ENCODE measurements at places on chromosomes 13 and 19.

- no peak for DNase-seq
Measured at GRCh38 chr13:51562011-51562671, 22.1 kb upstream of the WDFY2 start.

DNA sequence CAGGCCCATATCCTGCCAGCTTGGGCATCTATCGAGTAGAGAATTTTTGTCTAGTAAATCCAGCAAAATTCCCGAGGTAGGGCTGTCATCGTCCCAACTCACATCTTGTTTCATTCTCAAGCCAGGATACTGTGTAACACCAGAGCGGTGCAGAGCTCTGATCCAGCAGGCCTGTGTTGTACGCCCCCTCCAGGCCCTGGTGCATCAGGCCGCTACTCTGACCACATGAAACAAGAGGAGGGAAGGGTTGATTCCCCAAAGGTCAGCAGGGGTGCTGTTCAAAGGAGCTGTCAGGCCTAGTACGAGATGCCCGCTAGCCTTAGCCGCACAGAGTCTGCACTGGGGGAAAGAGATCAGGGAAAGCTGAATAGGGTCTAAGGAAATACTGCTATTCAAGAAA, 276.0 kb downstream of the SLC7A1 start:
- no peak for DNase-seq

DNA sequence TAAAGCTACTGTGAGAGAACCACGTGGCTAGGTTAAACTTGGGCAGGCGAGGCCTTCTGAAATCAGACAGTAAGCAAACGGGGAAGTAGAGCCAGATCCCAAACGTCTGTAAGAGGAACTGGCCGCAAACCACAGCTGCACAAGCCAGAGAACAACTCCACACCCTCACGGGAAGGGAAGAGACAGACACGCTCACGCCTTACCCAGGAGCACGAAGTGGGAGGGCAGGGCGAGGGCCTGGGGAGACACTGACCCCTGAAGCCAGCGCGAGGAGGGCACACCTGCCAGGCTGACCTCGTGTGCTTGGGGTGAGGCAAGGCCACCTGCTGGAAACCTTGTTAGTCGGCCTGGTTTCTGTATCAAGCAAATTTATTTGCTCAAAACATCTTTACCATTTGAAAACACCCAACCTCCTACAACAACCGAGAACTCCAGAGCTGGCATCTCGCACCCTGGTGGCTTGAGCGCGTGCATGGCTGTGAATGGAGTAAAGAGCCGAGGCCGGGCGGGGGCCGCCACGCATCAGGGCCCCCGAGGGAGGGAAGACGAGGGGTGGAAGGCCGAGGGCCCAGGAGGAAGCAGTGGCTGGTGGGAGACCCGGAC, 7.3 kb downstream of the POLR2E start:
- no peak for DNase-seq

GRCh38 chr19:4087787-4088679, 21.3 kb upstream of the ZBTB7A start:
- no peak for DNase-seq

DNA sequence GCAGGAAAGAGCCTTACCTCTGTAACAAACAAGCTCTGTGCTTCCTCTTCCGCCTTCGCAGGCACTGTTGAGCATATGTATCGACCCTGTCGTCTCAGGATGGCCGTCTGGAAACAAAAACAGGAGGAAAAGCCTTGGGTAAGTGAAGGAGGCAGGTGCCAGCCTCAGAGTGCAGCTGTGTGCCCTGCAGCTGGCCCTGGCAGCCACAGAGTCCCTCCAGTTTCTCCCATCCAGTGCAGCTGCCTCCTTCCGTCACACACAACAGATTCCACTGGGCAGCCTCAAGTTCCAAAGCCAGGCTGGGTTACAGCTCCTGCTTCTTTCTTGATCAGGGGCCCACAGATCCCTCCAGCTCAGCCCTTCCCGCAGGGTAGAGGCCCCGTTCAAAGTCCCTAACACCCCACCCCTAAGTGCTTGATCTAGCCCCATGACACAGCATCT, 47.7 kb downstream of the DOCK9 start:
- DNase-seq, result peak; percentile 69

GRCh38 chr19:2294687-2295335, 12.8 kb upstream of the PEAK3 start:
- DNase-seq, result no peak
